ENCODE measurements at places on chromosomes 3 and 15.

GRCh38 chr15:100264994-100265640, 76.7 kb downstream of the ADAMTS17 start:
- DNase-seq = no peak

- no peak for DNase-seq
These were observed 270.9 kb downstream of the TLE3 start for GRCh38 chr15:69826819-69827175.

GRCh38 chr3:184539801-184540435, 21.7 kb upstream of the EPHB3 start:
- no peak for DNase-seq

DNA sequence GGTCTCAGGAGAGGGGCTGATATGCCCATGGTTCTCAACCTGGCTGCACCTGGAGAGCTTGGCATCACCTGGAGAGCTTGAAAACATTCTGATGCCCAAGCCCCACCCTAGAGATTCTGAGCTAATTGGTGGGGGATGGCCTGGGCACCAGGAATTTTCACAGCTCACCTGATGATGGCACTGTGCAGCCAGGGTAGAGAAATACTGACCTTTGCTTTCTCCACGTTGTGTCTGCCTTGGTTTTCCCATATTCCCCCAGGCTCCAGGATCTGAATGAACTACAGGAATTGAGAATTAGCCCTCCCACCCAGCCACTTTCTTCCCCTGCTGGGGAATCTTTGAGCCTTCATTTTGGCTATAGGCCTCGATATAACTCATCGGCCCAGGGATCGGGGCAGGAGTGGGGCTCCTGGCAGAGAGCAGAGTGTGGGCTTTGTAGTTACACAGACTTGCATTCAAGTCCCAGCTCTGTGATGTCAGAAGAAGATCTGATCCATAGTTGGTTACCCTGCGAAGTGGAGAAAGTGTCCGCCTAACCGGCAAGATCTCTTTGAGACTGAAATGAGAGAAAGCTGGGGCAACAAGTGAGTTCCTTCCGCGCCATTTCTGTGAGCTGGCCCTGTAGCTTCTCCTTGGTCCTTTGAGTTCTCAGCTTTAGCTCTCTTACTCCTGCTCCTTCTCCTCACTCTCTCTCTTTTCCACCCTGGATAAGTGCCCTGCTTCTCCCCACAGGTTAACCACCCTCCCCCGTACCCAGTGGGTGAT, 33.1 kb upstream of the UBE2Q2 start:
- DNase-seq = peak; percentile 36

DNA sequence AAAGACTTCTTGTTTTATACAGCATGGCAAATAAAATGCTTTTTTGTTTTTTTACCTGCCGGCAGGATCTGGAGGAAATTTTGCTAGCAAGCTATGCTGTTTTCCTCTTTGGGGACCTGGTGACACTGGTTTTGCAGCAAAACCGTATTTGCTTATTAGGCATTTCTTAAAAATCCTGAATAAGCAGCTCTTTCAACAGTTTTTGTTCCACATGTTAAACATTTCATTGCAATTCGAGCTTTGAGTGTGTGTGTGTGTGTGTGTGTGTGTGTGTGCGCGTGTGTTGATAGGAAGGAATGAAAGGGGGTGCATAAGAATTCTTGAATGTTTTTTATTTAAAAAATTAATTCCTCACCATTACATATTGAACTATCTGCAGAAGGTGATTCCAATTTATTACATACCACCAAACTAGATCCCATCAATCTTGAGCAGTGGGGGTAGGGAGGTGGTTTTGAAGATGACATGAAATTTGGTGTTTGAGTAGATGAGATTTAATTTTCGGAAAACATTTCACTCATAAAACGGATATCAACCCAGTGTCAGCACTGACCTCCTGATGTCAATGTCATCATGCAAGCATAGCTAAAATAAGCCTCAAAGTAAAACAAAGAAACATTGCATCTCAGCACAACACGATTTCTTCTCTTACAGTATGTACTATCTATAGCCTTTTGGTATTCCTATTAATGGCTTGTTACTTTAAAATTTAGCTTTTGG, 17.3 kb downstream of the ZBTB38 start:
- no peak for DNase-seq

- DNase-seq = no peak
These were observed 83.4 kb downstream of the TLE3 start for GRCh38 chr15:70014331-70014730.

GRCh38 chr15:95557226-95558046, 773.1 kb upstream of the NR2F2 start:
- no peak for DNase-seq

DNA sequence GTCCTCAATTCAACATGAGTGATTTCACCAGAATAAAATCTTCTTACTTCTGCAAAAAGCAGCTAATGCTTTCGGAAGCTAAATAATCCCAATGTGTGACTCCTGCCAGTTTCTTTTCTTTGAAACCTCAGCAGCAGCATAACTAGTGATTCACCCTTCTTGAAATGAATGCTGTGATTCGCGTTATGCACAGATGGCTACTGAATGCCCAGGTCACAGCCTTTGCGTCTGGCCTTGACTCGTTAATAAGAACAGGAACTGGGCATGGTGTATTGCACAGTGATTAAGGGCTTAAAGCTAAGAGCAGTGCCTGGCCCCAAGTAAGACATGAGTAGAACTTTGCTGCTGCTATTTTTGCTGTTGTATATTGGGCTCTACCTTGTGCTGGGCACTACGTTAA, 19.0 kb downstream of the CGNL1 start:
- DNase-seq = no peak

GRCh38 chr15:22952796-22953579, 27.2 kb downstream of the CYFIP1 start:
- peak; percentile 52 for DNase-seq

GRCh38 chr15:75723847-75724660, 11.4 kb upstream of the CSPG4 start:
- DNase-seq = peak; percentile 58

- no peak for DNase-seq
These were observed 1199.9 kb downstream of the SI start for GRCh38 chr3:163878396-163878795.

- no peak for DNase-seq
These were observed 556.2 kb upstream of the CFAP20DC start for GRCh38 chr3:59605944-59606534.

- DNase-seq = no peak
These were observed 4.4 kb upstream of the BAHD1 start for GRCh38 chr15:40436116-40436891.

- DNase-seq = no peak
These were observed 108.5 kb downstream of the APBA2 start for GRCh38 chr15:28994142-28994830.

GRCh38 chr3:177816667-177817208, 619.5 kb upstream of the TBL1XR1 start:
- DNase-seq = no peak

GRCh38 chr3:191563722-191564121, 102.8 kb downstream of the PYDC2 start:
- DNase-seq = no peak

GRCh38 chr3:52493232-52494017, 1.7 kb upstream of the STAB1 start:
- no peak for DNase-seq

- DNase-seq = no peak
These were observed 537.1 kb downstream of the AGBL1 start for GRCh38 chr15:86616771-86617170.

GRCh38 chr15:73047882-73048281, 4.4 kb upstream of the NEO1 start:
- DNase-seq = no peak

DNA sequence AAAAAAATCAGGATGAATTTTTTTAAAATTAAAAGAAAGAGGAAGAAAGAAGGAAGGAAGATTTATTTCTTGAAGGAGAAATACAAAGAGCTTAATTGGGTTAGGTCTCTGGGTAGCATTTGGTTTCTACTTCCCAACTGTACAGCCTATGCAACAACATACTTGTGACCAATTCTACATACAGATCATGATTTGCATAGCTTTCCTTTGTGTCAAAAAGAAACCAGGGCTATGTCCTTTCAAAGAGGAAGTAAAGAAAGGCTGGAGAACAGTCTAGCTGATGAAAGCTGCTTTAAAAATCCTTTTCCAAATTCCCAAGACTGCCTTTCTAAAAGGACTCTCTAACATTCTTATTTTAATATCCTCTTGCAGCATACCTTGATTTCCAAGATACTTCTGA, 6.1 kb upstream of the HGD start:
- DNase-seq = no peak

DNA sequence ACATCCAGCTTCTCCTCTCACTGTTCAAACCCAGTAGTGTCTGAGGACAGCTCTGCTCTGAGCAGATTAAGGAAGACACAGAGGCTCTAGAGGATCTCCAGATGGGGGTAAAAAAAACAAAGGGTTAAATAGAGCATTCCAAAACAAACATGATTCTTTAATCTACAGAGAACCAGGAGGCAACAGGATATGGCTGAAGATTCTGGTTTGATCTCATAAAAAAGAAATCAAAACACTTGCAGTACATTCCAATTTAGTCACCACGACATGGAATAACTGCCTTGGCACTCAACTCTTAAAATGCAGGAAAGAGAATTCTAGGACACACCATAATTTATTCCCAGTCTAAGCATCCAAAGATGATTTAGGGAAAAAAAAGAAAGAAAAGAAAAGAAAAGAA, 32.0 kb downstream of the TM4SF4 start:
- no peak for DNase-seq

- no peak for DNase-seq
These were observed 253.7 kb upstream of the TGFBR2 start for GRCh38 chr3:30352410-30353318.

- peak; percentile 40 for DNase-seq
These were observed 2.0 kb upstream of the TOPBP1 start for GRCh38 chr3:133663569-133664313.

GRCh38 chr3:149476225-149476624, 1.7 kb downstream of the TM4SF4 start:
- DNase-seq = no peak

DNA sequence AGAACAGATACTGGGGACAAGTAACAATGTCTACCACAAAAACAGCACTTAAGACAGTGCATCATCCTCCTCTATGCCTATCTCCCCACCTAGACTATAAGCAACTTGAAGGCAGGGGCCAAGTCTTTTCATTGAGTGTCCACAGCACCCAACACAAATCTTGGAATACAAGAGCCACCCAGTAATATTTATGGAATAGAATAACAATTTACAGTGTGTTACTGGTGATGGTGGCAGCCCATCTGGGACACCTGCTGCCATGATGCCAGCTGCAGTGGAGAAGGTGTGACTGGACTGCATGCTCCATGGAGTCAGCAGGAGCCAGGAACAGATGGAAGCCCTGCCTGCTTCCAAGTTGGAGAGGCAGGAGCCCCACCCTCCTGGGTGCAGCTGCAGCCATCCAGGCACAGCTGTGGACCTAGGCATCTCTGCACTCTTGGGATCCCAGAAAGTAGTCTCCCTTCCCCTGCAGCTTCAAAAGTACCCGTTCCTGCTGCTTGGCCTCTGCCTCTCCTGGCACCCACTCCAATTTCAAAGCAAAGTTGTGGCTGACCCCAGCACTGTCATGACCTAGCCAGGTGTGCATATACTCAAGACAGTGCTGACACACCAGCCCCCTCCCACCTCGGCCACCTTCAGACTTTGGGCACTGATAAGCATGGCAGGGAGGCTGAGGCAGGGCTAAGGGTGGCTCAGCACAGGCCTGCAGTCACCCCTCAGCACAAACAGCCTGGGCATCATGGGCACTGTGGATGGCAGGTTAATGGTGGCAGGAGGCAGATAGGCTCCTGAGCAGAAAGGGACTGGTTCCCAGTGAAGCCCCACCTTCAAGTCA, 94.5 kb downstream of the TPRA1 start:
- no peak for DNase-seq

DNA sequence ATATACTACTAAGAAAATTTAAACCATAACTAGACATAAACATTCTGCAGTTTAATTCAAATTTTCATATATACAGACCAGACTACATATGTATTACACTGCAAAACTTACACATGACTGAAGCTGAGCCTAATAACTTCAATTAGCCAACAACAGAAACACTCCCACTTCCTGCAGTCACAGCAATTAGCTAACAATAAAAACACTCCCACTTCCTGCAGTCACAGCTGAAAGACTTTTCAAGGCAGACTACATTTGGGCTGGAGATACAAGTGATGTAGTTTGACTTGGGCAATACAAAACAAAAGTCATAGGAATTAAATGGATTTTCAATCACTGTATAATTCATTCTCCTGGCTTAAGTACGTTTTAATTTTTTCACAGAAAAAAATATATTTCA, 10.3 kb downstream of the TM2D3 start:
- DNase-seq = no peak

- no peak for DNase-seq
These were observed 251.9 kb upstream of the TGFBR2 start for GRCh38 chr3:30354513-30354912.

GRCh38 chr3:183527428-183528379, 27.8 kb downstream of the KLHL6 start:
- DNase-seq = no peak

- no peak for DNase-seq
These were observed 39.9 kb downstream of the IFT57 start for GRCh38 chr3:108182339-108182738.

GRCh38 chr15:48358229-48359152, 27.3 kb downstream of the DUT start:
- peak; percentile 40 for DNase-seq

DNA sequence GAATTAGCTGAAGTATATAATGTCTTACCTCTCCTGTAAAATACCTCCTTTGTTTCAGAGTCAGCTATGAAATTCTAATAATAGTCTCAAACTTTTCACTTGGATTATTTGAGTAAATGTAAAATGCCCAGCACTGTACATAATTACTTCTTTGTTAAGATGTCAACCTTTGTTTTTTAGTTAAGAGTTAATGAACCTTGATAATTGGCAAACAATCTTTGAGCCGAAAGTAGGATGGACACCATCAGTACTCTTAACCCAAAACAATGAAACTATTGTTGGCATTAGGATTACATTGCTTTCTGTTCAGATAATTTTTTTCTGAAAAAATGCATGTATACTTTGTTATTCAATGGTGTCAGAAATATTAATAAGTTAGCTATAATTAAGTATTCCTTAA, 3.0 kb upstream of the NECTIN3 start:
- DNase-seq = no peak

DNA sequence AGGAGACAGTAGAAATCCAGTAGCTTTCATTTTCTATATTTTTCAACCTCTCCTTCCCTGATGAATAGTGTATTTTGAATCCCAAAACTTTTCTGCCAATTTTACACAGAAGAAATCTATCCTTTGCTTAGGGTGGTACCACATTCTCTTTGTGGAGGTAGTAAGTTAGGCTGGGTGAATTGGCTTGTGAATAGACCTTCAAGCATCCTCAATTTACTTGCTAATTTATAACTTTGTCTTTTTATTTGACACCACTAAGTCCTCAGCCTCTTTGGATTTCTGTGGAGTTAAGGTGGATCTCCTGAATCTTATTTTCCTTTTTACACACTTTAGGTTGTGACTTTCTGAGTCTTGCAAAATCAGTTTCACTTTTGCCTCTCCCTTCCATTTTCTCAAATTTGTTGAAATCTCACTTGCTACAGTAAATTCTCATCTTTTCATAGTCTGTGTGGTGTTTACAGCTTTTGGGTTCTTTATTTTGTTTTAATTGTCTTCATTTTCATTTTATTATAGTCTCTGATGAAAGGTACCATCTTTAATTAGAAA, 5.7 kb upstream of the PLSCR1 start:
- no peak for DNase-seq

GRCh38 chr3:140995881-140996280, 54.2 kb downstream of the SLC25A36 start:
- no peak for DNase-seq
